ENCODE measurements at places on chromosomes 7 and 10.

DNA sequence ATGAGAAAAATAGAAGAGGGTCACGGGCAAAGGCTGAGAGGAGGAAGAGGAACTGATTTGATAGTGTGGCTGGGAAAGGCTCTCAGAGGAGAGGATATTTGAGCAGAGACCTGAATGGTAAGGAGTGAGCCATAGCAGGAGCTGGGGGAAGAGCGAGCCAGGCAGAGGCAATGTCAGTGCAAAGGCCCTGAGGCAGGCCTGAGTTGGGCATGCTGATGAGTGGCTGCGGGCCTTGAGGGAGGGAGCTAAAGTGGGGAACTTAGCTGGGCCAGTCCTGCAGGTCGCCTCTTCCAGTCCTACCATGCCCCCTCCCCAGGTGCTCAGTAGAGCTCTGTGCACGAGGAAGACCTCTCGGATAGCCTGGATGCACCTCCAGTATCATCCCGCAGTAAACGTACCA is 55.4 kb upstream of the FGFR2 start:
- no peak for DNase-seq

GRCh38 chr7:149074116-149074885 is 16.2 kb downstream of the ZNF786 start:
- no peak for DNase-seq

GRCh38 chr7:69597278-69598076 is 798 bp upstream of the AUTS2 start:
- DNase-seq: no peak

- DNase-seq: no peak
Measured at GRCh38 chr10:52442576-52442975, 128.5 kb downstream of the DKK1 start.

DNA sequence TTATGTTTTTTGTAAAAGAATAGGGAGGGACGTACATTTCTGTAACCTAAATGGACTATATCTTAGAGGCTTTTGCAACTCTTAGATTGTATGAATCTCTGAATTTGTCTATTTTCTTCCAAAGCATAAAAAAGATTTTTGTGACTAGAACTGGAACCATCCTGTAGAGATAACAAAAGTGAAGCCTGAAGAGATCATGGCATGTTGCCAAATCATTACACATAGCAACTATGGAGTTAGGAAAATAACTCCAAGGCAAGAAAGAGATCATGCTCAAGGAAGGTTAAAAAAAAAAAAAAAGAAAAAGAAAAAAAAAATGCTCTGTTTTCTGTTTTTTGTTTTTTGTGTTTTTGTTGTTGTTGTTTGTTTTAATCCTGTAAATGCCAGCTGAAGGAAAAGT is 567.7 kb upstream of the ZWINT start:
- no peak for DNase-seq

GRCh38 chr10:23106331-23107072 is 11.1 kb downstream of the MSRB2 start:
- no peak for DNase-seq

DNA sequence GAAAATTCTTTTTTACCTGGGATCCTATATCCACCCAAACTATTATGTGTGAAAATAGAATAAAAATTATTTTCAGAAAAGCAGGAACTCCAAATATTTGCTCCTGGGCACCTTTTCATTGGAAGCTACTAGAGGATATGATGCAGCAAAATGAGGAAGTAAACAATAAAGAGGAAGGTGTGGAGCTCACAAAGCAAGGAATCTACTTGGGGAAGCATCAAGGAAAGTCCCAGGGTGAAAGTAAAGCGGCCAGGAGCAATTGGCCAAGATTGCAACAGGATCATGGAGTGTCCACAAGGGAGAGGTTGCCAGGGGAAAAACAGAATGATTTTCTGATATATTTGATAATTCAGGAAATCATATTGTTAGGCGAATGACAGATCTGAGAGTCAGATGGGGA is 80.8 kb downstream of the CARD11 start:
- no peak for DNase-seq

GRCh38 chr7:105779856-105780780 is 96.3 kb downstream of the ATXN7L1 start:
- no peak for DNase-seq

- no peak for DNase-seq
Measured at GRCh38 chr7:147197006-147197405, 1080.4 kb downstream of the CNTNAP2 start.

GRCh38 chr10:48907730-48908129 is 31.9 kb downstream of the LRRC18 start:
- DNase-seq: no peak

Data from GM18507 (cell line).